ENCODE measurements at places on chromosomes 7 and 10.

DNA sequence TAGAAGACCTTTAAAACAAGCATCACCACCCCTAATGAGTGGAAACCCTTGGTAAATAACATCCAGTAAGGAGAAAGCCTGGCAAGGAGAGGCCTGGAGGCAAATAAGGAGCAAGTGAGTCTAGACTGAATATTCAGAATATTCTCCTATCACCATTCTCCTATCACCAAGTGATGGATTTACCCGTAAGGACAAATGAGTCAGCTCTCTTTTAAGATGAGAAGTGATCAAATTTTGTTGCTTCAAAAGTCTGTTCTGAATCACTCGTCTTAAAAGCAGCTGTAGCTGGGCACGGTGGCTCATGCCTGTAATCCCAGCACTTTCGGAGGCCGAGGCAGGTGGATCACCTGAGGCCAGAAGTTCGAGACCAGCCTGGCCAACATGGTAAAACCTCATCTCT is 28.4 kb downstream of the KIAA1549 start:
- DNase-seq = no peak

DNA sequence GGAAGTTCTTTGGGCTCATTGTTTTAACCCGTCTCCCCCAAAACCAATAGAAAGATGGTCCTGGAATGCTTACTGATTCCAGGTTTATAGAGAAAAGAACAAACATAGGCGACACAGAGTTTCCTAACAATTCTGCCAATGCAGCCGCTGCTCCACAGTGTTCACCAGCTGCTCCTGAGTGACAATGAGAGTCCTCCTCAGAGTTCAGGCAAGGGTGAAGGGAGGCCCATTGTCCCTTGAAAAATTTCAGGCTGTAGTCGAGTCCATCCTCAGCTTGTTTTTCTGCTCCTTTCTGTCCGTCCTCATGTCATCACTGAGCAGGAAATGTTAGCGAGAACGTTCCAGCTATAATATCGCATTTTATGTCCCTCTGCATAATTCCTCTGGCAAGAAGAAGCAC is 537.6 kb downstream of the TCERG1L start:
- no peak for DNase-seq

- peak; percentile 11 for DNase-seq
These were observed 3.7 kb downstream of the AGR2 start for GRCh38 chr7:16801111-16801542.

DNA sequence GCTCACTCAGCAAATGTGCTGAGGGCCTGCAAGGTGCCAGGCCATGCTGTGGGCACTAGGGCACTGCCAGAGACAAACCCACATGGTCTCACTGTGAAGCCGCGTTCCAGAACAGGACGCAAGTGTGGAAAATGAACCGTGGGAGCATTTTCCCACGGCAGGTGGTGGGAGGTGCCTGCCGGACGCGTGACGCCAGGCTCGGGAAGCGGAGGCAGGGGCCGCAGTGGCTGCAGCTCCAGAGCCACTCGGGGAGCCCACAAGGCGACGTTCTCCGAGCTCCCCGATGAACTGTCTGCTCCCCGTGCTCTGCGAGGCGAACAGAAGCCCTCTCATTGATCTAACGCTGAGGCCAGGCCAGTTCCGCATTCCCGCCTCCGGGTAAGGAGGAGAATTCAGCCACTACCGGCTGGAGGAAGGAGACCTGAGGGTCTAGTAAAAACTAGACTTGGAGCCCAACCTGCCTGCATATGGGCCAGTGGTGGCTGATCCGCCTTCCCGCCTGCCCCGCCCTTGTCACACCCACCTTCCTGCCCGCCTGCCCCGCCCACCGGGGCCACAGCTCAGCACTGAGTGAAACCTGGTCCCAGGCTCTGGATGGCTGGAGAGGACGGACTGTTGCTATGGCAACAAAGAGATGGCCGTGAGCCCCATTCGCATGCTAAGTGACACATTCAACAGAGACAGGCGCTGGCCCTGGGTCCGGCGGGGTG is 13.1 kb downstream of the ADGRA1 start:
- DNase-seq = no peak

- DNase-seq = no peak
These were observed 30.9 kb upstream of the CREB5 start for GRCh38 chr7:28381466-28381865.

DNA sequence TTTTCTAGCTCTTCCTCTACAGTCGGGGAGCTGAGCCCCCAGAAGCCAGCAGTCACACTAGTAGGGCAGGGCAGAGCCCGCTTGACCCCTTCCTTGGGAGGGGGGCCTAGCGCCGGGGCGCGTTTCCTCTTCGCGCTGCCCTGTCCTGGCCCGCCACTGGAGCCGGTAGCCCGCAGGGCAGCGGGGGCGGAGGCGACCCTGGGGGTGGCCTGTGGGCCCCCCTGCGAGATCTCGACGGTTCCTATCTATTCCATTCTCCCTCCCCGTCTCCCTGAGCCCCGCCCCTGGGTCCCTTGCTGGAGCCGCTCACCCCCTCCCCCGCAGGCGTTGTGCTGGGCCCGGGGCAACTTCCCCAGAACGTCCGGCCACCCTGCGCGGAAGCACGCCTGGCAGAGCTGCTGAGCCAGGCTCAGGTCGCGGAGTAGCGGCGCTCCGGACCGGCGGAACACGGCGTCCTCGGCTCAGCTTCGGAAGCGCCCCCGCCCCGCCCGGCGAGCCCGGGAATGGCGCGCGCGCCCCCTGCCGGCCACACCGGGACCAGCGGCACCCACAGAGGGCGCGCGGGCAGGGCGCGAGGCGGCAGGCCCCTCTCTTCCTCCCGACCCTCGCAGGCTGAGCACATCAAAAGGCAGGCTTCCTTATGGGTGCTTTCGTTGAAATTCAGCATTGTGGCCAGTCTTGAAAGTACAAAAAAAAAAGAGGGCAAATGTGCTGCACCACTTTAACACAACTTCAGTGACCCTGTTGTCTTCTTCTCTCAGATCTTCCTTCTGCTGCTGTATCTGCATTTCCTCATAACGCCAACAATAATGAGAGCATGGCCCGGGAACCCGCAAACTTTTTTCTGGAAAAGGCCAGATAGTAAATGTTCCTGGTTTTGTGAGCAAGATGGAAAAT is 327.6 kb downstream of the TNS3 start:
- DNase-seq = no peak

- DNase-seq = no peak
These were observed 33.0 kb upstream of the UNC5B start for GRCh38 chr10:71179382-71179781.

GRCh38 chr10:3777981-3778691 is 6.9 kb downstream of the KLF6 start:
- DNase-seq = no peak

DNA sequence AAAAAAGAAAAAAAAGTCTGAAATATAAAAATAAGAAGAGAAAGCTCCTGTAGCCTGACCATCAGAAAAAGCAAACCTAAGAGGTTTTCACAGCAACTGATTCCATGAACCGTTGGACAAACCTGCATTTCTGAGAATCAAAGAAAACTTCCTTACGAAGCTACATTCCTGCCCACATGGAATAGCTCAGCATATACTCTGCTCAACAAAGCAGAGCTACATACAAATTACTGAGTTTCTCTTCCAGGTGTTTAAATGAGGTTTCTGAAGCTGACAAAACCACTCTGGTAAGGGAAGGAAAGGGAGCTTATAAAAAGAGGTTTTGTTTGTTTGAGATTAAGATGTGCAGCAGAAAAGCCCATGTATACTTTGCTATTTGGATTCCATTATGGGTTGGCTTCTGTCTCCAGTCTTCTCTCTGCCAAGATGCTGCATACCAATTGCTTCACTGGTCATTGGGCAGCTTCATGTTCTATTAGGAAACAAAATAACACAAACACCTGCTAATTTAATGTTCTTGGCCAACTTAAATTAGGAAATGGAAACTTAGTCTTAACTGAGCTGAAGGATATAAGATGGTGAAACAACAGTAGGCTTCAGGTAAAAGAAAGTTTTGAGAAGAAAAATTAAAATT is 314.1 kb downstream of the LRRTM3 start:
- DNase-seq = no peak

DNA sequence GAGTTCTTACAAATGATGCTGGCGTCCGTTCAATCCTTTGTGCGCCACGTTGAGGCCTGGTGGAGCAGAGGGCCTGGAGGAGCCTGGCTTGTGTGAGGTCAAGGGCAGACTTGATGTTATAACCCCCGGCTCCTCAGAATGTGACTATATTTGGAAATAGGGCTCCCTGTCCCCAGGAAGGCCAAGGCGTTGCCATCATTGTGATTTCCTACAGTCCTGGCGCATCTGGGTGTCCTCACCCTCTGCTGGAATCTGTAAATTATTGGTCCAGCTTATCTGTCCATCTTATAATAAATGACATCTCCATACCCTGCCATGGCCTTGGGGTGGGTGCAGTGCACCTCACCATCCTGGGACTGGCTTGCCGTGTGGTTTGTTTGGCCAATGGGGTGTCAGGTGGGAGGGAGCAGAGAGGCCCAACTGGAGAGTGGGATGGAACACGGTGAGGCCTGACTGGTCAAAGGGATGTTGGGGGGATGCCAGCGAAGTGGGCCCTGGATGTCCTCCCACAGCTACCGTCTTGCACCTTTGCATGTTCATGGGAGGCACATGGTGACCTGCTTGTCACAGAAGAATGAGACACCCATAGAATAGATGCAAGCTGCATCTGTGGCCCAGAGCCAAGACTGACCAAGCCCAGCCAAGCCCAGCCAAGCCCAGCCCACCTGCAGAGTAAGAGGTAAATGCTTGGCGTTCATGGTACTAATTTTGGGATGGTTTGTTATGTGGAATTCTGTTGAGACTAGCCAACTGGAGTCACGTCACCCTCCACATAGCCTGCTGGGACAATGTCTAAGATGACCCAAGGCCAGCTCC is 11.1 kb upstream of the LRRC27 start:
- no peak for DNase-seq

DNA sequence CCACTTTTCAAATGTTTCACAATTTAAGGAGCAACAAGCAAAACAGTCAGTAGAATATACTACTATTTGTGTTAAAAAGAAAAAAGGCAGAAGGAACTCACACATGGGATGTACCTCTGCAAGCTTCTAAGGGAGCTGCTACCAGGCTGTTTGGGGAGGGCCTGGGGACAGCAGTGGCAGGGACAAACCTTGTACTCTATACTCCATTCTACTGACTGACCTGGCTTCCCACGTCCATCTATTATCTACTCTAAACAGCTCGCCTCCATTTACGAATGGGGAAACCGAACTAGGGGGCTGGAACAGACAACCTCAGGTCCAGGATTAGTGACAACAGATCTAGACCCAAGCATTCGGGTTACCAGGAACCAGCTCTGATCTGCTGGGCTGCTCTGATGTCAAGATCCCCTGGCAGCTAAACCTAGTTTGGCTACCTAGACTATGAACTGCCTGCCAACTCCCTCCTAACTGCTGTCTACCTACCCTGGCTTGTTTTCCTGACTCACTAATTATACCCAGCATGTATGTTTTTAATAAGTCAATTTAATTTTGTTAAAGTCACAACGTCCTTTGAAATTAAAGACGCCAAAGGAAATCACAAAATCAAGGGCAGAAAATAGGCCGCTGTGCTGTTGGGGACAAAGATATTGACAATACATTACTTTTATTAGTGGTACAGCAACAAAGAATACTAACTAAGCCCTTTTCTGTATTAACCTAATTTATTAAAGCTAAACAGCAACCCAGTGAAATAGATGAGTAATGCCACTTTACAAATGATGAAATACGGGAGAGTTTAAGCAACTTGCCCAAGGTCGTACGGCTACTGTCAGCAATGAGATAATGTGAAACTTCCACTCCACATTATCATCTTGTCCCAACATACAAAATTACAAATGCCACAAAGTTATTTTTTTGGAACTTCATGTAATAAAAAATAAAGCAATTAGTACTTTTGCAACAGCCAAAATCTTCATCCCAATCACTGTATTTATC is 5.3 kb downstream of the PSAP start:
- DNase-seq = no peak

- no peak for DNase-seq
These were observed 44.1 kb downstream of the VTI1A start for GRCh38 chr10:112491144-112491543.

- no peak for DNase-seq
These were observed 42.1 kb downstream of the CYP26A1 start for GRCh38 chr10:93115661-93116383.

DNA sequence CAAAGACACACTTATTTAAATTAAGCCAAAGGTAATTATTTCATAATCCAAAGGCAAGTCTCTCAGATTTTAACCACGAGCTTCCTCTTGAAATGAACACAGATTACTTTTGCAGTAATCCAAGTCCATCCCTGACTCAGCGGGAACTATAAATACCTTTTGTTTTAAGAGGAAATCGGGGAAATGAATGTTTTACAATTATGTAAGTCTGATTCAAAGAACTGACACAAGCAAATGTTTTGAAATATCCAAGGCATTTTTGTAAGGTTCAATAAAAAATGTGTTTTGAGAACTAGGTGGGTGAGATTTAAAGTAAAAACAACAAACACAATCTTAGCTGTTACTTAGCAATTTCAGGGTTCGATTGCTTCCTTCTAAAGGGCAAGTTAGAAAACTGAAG is 179.8 kb upstream of the ASAH2 start:
- DNase-seq = no peak

- no peak for DNase-seq
These were observed 276.6 kb downstream of the GPR158 start for GRCh38 chr10:25451401-25451800.

- DNase-seq = no peak
These were observed 18.6 kb downstream of the PPP1R3C start for GRCh38 chr10:91614225-91614624.

GRCh38 chr7:120966961-120967360 is 16.4 kb downstream of the ING3 start:
- no peak for DNase-seq

- no peak for DNase-seq
These were observed 282.1 kb upstream of the MKLN1 start for GRCh38 chr7:131045526-131045925.

DNA sequence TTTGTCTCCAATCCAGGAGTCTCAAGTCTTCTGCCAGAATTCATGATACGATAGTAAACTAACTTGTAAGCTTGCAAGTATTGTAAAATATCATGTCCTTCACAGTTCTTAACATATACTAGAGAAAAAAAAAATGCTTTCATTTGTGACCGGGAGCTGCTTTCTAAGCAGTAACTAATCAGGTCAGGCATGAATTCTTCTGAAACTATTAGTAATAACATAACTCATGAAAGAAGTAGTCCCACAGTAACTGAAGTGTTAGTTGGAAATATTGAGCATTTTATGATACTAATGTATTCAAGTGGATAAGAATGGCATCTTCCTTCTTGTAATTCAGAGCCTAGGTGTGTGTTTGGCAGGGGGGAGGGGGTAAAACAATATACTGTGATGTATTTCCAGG is 665.6 kb downstream of the DNAJB9 start:
- no peak for DNase-seq

GRCh38 chr7:18338910-18339523 is 156.5 kb upstream of the HDAC9 start:
- DNase-seq = no peak

DNA sequence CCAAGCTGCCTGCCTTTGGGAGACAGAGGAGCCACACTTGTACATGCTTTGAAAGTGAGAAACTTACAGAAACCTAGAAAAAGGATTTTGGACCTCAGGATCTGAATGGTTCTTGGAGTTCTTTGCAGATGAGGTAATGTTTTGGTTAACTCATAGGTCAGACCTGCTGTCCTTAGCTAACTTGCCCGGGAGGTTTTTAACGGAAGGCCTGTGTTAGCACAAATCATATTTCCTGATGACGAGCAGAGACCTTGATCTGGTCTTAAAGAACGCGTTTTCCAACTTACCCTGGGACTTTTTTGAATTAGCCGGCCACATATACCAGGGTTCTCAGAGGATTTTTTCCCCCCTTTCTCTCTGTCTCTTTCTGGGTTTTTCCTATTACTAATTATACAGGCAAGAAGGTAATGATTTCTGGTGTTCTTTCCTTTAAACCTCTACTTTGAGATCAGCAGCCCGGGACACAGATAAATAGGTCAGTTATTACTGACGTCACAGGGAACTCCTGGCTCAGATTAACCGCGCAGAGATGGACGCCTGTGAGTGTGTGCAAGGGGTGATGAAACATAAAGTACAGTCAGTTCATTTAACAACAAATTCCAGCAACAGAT is 101.7 kb upstream of the KLF6 start:
- no peak for DNase-seq
